ENCODE measurements at places on chromosomes 2 and 18.

DNA sequence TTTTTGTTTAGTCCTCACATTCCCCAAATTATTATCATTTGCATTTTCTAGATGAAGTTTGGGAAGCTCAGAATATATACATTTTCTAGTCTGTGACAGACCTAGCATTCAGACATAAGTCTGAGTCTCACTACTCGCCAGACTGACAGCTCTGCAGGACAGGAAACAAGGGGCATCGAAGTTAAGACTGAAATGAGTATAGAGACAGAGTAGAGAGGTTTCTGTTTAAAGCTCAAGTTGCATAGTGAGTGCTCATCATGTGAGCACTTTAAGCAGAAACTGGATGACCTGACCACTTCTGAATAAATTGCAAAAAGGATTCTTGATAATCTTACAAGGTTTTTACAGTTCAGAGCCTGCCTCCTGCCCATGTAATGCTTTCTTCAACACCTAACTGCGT is 1.1 kb downstream of the HADHB start:
- DNase-seq: no peak
- peak overlapping the region; percentile 71 for H3K4me3 ChIP-seq
- H3K36me3 ChIP-seq: no peaks in the 10 kb centered on the region
- peaks cover 47% of the 10 kb centered on the region for H3K4me1 ChIP-seq
- H3K27ac ChIP-seq: peak overlapping the region; percentile 96
- H3K27me3 ChIP-seq: no peaks in the 10 kb centered on the region

DNA sequence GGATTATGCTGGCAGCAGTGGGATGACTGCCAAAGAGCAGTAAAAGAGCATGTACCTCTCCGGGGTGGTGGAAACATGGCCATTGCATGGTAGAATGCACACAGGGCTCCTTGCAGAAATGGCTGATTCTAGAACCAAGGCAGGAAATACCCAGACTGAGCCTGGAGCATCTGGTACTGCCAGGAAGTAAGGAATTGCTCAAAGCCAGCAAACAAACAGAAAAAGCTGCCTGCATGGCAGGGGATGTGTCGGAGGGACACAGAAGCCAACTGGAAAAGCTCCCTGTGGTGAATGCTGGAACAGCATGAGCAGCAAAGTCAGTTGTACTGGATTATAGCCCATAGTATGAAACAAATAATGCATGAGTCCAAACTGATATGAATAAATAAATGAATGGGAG is 78.0 kb upstream of the NFATC1 start:
- no peak for DNase-seq
- H3K4me3 ChIP-seq: no peak overlapping the region
- H3K27me3 ChIP-seq: no peaks in the 10 kb centered on the region
- no peak overlapping the region for H3K27ac ChIP-seq
- H3K4me1 ChIP-seq: peaks cover 4% of the 10 kb centered on the region

GRCh38 chr2:31415421-31415820 is 879 bp upstream of the XDH start:
- no peak overlapping the region for H3K4me3 ChIP-seq
- H3K27ac ChIP-seq: no peak overlapping the region
- no peak for DNase-seq
- no peaks in the 10 kb centered on the region for H3K36me3 ChIP-seq
- H3K4me1 ChIP-seq: no peaks in the 10 kb centered on the region
- H3K27me3 ChIP-seq: no peaks in the 10 kb centered on the region

GRCh38 chr2:211045025-211045424 is 488.6 kb downstream of the CPS1 start:
- no peak overlapping the region for H3K4me3 ChIP-seq
- no peaks in the 10 kb centered on the region for H3K27me3 ChIP-seq
- no peak overlapping the region for H3K27ac ChIP-seq

DNA sequence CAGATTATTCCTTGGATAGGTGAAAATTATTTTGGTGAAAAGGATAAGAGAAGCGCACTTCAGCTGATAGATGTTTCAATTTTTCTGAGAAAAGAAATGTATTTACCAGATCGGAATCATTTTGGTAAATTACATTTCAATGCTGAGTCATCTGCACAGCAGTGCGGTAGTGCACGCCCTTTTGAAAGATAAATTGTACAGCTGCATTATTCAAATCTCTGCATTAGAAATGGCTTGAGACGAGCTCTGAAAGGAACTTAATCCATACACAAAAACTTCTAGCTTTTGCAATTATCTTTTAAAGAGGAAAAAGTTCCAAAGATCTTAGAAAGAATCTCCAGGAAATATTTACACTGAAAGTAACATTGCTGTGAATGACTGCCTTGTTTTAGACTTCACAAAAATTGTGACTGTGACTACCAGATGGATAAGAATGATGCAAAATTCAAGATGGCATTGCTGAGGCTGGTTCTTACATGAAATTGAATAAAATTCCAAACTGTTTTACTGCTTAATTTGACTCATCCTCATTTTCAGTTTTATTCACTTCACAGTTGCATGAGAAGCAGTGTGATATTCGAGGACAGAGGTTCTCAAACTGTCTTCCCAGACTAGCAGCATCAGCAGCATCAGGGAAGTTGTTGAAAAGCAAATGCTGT is 161.7 kb downstream of the RND3 start:
- no peaks in the 10 kb centered on the region for H3K36me3 ChIP-seq
- no peak overlapping the region for H3K27ac ChIP-seq
- no peak overlapping the region for H3K4me3 ChIP-seq

GRCh38 chr2:210687786-210688470 is 131.5 kb downstream of the CPS1 start:
- no peak overlapping the region for H3K27ac ChIP-seq
- no peak overlapping the region for H3K4me3 ChIP-seq
- H3K27me3 ChIP-seq: no peaks in the 10 kb centered on the region
- DNase-seq: no peak
- no peaks in the 10 kb centered on the region for H3K36me3 ChIP-seq
- no peaks in the 10 kb centered on the region for H3K4me1 ChIP-seq

DNA sequence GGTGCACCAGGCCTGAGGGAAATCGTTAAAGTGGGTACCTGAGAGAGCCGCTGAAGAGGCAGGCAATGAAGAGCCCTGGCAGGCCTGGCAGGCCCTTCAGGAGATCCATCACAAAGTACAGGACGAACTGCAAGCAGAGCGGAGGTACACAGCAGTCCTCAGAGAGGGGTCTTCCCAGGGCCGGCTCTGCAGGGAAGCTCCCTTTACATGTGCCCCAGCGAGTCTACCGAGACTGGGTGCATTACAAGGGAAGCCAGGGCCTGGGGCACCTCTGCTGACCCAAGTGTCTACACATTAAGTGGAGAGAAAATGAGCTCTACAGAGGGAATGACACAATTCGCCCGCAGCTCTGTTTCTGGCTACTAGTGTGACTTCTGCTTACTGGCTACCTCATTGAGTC is 8.1 kb upstream of the ATRAID start:
- H3K27me3 ChIP-seq: no peaks in the 10 kb centered on the region
- H3K27ac ChIP-seq: no peak overlapping the region
- H3K36me3 ChIP-seq: peaks cover 55% of the 10 kb centered on the region
- H3K4me1 ChIP-seq: no peaks in the 10 kb centered on the region
- H3K4me3 ChIP-seq: no peak overlapping the region
- no peak for DNase-seq

GRCh38 chr18:35107216-35107615 is 66.0 kb downstream of the MAPRE2 start:
- no peak overlapping the region for H3K27ac ChIP-seq
- no peaks in the 10 kb centered on the region for H3K36me3 ChIP-seq
- no peaks in the 10 kb centered on the region for H3K27me3 ChIP-seq
- no peak overlapping the region for H3K4me3 ChIP-seq

GRCh38 chr2:230915319-230915718 is 9.7 kb downstream of the GPR55 start:
- H3K27ac ChIP-seq: no peak overlapping the region
- H3K36me3 ChIP-seq: no peaks in the 10 kb centered on the region
- no peak for DNase-seq
- H3K4me1 ChIP-seq: no peaks in the 10 kb centered on the region

GRCh38 chr2:200127848-200128247 is 172.5 kb downstream of the MAIP1 start:
- H3K27ac ChIP-seq: peak overlapping the region; percentile 36
- H3K4me1 ChIP-seq: peaks cover 4% of the 10 kb centered on the region
- H3K4me3 ChIP-seq: no peak overlapping the region
- H3K27me3 ChIP-seq: no peaks in the 10 kb centered on the region
- no peaks in the 10 kb centered on the region for H3K36me3 ChIP-seq
- DNase-seq: no peak

- H3K36me3 ChIP-seq: no peaks in the 10 kb centered on the region
- no peaks in the 10 kb centered on the region for H3K4me1 ChIP-seq
- H3K27me3 ChIP-seq: no peaks in the 10 kb centered on the region
- no peak overlapping the region for H3K4me3 ChIP-seq
These were observed 400.7 kb downstream of the HRH4 start for GRCh38 chr18:24860978-24861680.

DNA sequence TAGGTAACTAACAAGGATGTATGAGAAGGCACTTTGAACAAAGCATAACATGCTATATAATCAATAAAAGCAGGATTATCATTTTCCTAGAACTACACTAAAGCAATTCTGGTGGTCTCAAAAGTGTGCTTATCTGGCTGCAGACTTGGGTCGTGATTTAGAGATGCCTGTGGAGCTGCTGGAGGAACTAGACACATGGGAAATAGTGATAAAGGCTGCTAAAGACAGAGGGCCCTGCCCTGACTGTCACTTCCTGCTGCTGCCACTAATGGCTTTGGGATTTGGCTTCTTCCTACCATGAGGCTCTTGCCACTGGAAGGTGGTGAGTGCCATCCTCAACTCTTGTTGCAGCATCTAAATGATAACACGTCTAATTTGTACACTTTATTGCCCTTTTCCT is 22.5 kb downstream of the TMEM178A start:
- no peak for DNase-seq
- no peaks in the 10 kb centered on the region for H3K36me3 ChIP-seq
- H3K27ac ChIP-seq: no peak overlapping the region
- H3K4me1 ChIP-seq: no peaks in the 10 kb centered on the region
- H3K27me3 ChIP-seq: no peaks in the 10 kb centered on the region

DNA sequence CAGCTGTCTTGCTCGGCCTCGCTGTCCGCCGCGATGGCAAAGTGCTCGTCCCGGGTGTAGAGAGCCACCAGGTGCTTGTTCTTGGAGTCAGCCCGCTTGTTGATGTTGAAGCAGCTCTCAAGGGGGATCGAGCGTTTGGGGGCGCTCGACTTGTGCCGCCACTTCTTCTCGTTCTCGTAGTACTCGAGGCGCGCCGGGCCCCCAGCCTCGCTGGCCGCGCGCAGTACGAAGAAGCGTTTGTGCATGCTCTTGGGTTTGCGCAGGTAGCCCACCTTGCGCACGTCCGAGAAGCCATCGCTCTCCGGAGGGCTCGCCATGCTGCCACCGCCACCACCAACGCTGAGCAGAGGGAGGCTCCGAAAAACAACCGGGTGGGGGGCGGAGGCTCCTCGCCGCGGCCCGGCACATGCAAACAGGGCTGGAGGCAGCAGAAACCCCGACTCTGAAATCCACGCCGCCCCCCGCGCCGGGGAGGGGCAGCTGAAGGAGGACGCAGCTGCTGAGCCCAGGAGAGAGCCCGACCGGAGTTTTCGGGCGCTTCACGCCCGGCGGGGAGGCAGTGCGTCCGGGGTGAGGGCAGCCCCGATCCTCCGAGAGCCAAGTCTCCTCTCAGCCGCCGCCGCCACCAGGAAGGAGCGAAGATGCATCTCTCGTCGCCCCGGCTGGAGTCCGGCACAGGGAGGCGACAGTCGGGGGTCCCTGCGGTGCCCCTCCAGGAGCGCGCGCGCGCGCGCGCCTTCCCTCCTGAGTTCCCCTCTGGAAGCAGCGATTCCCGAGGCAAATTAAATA is 1.0 kb downstream of the IRS1 start:
- no peaks in the 10 kb centered on the region for H3K27me3 ChIP-seq
- no peak for DNase-seq
- H3K27ac ChIP-seq: peak overlapping the region; percentile 95
- peaks cover 57% of the 10 kb centered on the region for H3K4me1 ChIP-seq
- H3K4me3 ChIP-seq: peak overlapping the region; percentile 61

GRCh38 chr2:119387381-119388129 is 20.8 kb downstream of the DBI start:
- no peaks in the 10 kb centered on the region for H3K36me3 ChIP-seq
- peaks cover 47% of the 10 kb centered on the region for H3K4me1 ChIP-seq
- H3K4me3 ChIP-seq: no peak overlapping the region
- peak; percentile 87 for DNase-seq
- peak overlapping the region; percentile 45 for H3K27ac ChIP-seq
- H3K27me3 ChIP-seq: no peaks in the 10 kb centered on the region

DNA sequence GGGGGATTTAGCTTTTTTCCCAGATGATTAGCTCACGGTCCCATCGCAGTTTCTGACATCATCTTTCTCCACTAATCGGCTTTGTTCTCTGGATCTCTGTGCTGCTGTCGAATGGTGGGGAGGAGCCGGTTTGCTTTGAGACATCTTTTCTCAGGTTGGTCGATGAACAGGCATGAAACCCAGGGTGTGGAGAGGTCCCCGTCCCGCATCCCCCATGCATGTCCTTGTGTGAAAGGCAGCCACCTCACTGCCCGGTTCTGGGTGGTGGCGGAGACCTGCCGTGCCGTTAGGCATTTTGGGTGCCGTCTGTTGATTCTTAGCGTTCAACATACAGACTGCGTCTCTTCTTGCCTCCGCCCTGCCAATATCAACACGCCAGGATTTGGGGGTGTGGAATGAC is 57.8 kb downstream of the CTDP1 start:
- DNase-seq: no peak
- no peaks in the 10 kb centered on the region for H3K27me3 ChIP-seq
- no peak overlapping the region for H3K27ac ChIP-seq
- H3K4me3 ChIP-seq: no peak overlapping the region
- peaks cover 63% of the 10 kb centered on the region for H3K36me3 ChIP-seq

DNA sequence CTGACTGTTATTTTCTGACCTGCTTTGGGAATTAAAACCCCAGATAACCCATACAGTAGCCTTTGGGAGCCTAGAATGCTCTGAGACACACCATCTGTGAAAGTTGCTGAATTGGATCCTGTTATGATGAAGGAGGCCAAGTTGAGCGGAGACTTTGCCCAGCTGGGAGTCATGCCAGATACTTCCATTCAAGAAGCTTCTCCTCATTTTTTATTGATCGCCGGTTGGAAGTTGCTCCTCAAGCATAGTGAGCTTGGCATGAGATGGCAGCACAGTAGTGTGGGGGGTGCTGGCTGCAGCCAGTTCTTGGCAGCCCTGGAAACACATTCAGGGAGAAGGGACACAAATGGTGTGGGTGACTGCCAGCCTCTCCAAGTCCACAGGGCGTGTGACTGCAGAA is 270.7 kb upstream of the NRP2 start:
- H3K27me3 ChIP-seq: no peaks in the 10 kb centered on the region
- peaks cover 12% of the 10 kb centered on the region for H3K4me1 ChIP-seq
- DNase-seq: no peak

All from vagina (tissue), 2 donors.